ENCODE measurements at places on chromosomes 1 and 21.
A peak's percentile ranks its signal among the peaks of the same experiment; 100 is the strongest.

DNA sequence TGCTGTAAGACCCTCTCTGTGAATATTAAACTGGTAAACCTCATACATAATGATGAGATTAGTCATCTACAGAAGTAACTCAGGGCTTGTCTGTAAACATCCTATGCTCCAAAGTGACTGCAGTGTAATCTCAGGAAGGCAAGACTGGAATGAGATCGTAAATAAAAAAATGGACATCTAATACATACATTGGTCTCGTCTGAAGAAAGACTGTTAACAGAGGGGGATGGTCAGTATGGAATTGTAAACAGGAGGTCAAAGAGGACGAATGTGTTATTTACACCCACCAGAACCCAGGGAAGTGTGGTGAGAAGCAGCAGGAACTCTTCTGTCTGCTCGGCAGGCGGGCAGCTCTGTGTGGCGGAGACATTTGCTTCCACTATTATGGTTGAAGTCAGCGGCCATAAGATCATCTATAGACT, 51.4 kb downstream of the DISC1 start:
- DNase-seq, result no peak

GRCh38 chr1:209805341-209805781, 581 bp downstream of the IRF6 start:
- DNase-seq, result no peak

- peak; percentile 88 for DNase-seq
Observed at GRCh38 chr1:214261206-214262123, 19.5 kb upstream of the SMYD2 start.

DNA sequence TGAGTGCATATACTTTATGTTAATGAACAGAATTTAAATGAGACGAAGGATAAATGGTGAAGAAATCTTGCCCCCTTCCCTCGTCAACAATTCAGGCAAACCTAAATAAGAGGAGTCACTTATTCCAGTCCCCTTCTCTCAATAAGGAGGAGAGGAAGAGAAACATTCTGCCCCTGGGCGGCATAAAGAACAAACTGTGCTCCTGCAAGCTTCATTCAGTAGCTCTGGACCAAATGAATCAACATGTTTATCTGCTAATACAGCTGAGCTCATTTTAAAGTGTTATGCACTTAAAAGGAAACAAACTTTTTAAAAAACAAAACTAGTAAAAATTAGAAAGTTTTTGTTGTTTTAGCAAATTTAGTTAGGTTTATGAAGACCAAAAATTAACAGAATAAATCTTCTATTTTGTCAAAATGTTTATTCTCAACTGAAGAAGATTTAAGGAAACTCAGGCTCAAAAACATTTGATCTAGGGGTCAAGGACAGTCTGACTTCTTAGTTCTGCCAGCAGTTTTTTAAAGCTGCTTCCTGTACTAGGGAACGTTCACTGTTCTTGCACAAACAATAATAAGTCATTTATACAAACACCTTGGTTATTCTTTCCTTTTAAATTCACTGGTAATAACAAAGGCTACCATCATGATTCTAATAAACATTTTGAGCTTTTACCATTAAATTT, 58.3 kb downstream of the AKT3 start:
- no peak for DNase-seq

- peak; percentile 12 for DNase-seq
Observed at GRCh38 chr1:152543820-152544219, 22.8 kb downstream of the LCE3E start.

DNA sequence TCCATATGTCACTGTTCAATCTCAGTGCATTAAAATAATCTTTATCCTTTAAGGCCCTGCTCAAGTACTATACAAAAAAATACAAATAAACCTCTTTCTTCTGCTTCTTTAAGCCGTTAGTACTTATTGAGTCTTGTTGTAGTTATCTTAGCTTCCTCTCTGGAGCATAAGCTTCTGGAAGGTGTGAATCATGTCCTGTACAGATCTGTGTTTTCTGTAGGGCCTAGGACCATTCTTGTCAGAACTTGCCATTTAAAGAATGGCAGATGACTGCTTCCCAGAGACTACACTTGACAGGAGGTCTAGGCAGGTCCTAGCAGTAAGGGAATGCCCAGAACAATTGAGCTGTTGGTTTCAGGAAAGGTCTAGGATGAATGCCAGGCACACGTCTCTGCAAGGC, 12.9 kb downstream of the NEK7 start:
- DNase-seq, result no peak

DNA sequence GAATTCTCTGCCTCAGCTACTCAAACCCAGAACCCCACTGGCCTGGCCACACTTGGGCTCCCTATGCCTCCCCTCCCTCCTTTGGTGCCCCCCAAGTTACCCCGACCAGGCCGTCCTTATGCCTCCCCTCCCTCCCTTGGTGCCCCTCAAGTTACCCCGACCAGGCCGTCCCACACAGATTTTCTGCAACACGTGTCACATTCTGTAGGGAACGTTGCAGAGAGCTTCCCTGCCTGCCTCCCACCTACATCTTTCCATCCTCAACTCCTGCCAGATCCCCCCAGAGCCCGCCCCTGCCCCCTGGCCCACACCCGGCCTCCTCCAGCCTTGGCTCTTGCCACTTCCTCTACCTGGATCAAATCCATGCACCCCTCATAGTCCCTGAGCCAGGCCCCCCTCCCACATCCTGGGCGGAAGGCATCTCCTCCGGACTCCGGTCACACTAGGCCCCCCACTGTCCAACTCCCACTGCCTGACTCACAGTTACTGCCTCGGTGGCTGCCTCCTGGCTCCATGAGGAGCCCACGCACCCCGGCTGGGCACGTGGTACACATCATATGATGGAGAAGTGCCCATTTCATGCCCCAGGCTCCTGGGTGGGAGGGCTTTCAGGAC, 41.2 kb downstream of the KCNAB2 start:
- DNase-seq, result no peak

GRCh38 chr21:46028573-46029091, 47.1 kb downstream of the COL6A1 start:
- DNase-seq, result no peak

DNA sequence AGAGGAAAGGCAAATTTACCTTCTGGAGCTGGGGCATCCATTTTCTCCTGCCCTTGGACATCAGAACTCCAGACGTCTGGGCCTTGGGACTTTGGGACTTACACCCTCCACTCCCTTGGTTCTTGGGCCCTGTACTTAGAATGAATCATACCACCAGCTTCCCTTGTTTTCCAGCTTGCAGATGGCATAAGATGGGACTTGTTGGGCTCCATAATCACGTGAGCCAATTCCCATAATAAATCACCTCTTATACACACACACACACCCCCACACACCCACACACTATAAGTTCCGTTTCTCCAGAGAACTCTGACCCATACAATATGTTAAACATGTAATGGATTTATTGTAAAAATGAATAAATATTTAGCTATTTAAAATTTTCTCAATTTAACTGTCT, 185.7 kb downstream of the GIPC2 start:
- DNase-seq, result no peak

- no peak for DNase-seq
Observed at GRCh38 chr1:226325178-226325577, 16.2 kb upstream of the LIN9 start.

- no peak for DNase-seq
Observed at GRCh38 chr1:19128968-19129514, 81.0 kb downstream of the UBR4 start.
